NCI-H524 (cell line): ENCODE measurements at places on chromosomes 6 and 20.

GRCh38 chr6:129329678-129330077 lies 380.3 kb downstream of the ARHGAP18 start:
- peak; percentile 67 for DNase-seq

DNA sequence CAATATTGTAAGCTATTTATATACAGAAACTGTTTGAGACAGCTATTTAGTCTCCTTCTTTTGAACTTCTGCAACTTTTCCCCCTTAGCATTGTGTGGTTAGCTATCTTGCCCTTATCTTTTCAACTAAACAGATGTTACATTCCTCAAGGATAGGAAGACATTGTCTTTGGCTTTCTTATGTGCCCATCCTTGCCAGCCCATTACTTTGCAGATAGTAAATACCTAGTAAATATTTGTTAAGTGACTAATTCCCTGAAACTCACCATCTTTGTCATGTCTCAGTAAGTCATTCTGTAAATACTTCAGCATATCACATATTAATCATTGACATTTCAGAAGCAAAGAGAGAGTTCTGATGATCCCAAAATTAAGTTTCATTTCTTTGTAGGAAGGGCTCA lies 69.1 kb upstream of the FLRT3 start:
- DNase-seq: no peak

- peak; percentile 43 for DNase-seq
Observed at GRCh38 chr6:33702345-33702977, 9.0 kb downstream of the UQCC2 start.

GRCh38 chr6:109978174-109979032 lies at the start of gene GPR6:
Gene GPR6, plus strand, starts transcription at chr6:109978311. Its CDS starts 802 bp downstream, at chr6:109979113.
- DNase-seq: peak; percentile 85

GRCh38 chr6:116562614-116563013 lies 8.7 kb upstream of the RWDD1 start:
- DNase-seq: no peak

DNA sequence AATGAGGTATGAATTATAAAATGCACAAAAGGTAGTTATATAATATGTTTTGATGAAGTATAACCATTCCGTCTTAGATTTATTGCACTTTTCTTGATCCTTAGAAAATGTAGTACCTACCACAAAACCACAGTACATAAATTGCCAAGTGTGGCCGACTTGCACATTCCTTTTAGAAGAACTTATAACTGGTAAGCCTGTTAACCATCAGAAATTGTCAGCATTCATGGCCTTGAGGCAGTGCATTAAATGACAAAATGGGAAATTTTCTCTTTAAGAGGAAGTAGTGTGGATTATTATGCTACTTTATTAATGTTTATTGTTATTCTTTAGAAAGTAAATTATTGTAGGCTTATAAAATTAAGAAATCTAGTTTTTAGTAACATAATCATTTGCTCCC lies 29.6 kb downstream of the TAB2 start:
- DNase-seq: no peak

DNA sequence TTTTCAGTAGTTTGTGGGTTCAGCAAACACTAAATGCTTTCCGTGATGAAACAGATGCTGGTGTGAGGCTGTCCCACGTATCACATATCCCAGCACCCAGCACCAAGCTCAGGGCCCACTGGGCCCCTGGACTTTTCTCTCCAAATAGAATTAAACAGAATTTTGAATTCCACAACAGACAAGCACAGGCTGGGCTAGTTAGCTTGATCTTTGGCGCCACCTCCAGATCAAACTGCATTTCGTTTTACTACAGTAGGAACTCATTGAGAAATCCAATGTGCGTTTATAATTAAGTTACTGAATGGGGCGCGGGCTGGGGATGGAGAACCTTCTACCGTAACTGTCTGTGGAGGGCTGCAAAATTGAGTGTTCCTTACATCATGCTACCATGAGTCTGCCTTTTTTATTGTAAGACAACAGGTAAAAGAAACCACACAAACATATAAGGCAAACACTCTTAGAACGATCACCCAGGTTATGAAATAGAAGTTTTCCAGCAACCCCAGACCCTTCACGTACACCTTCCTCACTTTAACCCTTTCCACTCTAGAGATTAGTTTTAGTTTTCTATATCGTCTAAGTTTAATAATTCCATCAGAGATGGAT lies 107.8 kb downstream of the ZFP64 start:
- DNase-seq: no peak

DNA sequence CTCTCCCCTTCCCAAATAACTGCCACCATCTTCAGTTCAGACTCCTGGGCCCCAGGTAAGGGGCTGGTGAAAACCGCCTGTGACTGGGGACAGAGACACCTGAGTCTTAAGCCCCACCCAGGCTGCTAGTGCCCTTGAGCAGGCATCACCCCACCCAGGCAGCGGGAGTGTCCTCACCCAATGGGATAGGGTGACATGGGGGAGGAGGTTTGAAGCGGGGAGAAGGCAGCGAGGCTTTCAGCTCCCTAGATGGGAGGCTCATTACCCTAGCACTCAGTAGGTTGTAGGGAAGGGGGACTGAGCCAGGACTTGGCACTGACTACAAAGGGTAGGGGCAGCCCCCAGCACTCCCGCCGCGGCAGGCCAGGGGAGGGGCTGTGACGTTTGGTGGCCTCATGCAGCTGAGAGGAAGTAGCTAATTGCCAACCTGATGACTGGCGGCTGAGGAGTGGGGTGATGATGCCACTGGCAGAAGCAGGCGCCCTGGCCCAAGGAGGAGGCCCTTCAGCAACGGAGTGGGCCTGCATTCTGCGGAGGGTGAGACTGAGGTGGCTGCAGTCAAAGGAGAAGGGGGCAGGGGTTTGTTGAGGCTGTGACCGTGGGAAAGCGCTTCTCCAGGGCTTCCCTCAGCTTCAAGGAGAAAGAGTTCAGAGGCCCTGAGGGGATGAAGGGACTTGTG lies 126.9 kb downstream of the MRPL14 start:
- DNase-seq: no peak
